Activated CD8-positive, alpha-beta memory T cell treated with anti-CD3 and anti-CD28 coated beads for 24 hours (primary cell): ENCODE measurements at places on chromosomes 6 and 20.

DNA sequence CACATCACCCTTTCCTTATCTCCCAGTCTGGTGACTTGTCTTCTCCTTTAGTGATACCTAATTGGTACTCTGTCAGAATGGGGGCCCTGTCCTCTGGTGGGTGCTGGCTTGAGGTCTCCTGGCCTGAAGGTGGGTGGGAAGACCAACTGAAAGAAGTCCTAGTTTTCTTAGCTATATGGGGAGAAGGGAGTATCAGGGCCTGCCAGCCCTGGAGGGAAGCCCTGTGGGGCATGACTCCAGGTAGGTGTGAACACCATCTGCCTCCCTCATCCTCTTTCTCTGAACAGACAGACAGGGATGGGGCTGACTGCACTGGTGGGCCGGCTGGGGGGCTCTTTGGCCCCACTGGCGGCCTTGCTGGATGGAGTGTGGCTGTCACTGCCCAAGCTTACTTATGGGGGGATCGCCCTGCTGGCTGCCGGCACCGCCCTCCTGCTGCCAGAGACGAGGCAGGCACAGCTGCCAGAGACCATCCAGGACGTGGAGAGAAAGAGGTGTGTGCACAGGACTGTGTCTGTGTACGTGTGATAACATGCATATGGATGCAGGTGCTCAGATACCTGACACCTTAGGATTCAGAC lies 4.8 kb downstream of the CRIP3 start:
- DNase-seq, result no peak

DNA sequence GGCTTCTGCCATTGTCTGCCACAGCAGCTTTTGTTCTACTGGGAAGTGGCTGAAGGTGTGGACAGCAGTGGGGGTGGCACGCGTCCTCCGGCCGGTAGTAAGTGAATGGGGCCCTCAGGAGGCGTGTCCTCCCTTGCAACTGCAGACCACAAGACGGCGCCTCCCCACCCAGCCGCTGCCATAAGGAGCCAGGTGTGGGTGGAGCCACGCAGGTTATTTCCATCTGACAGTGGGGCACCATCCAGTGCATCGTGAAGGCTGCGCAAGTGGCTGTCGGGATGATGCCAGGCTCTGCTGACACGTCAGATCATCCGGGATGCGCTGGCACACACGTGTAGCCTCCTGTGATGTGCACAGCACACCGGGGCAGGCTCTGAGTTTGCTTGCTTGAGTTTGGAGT lies 379.7 kb downstream of the CDH4 start:
- DNase-seq, result no peak

GRCh38 chr6:3081960-3082359 lies 13.7 kb downstream of the RIPK1 start:
- no peak for DNase-seq

- DNase-seq, result no peak
These were observed 10.2 kb downstream of the FAM135A start for GRCh38 chr6:70423189-70424134.

GRCh38 chr6:7938562-7939183 lies 28.1 kb upstream of the TXNDC5 start:
- DNase-seq, result no peak

DNA sequence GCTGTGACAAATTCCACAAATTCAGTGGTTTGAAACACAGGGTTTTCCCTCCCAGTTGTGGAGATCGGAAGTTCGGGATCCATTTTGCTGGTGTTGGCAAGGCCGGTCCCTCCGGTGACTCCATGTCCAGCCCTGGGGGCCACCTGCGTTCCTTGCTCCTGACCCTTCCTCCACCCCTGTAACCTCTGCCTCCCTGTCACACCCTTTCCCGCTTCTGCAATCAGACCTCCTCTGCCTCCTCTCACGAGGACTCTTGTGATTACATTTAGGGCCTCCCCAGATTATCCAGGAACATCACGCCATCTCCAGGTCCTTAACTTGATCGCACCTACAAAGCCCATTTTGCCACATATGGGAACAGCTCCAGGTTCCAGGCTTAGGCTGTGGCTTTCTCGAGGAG lies 12.5 kb downstream of the RPS6KA2 start:
- no peak for DNase-seq

GRCh38 chr6:66717801-66718200 lies 1010.8 kb upstream of the EYS start:
- no peak for DNase-seq

GRCh38 chr6:21908161-21908848 lies 314.8 kb downstream of the SOX4 start:
- DNase-seq, result no peak

GRCh38 chr6:108071736-108072276 lies 2.7 kb downstream of the OSTM1 start:
- DNase-seq, result no peak

DNA sequence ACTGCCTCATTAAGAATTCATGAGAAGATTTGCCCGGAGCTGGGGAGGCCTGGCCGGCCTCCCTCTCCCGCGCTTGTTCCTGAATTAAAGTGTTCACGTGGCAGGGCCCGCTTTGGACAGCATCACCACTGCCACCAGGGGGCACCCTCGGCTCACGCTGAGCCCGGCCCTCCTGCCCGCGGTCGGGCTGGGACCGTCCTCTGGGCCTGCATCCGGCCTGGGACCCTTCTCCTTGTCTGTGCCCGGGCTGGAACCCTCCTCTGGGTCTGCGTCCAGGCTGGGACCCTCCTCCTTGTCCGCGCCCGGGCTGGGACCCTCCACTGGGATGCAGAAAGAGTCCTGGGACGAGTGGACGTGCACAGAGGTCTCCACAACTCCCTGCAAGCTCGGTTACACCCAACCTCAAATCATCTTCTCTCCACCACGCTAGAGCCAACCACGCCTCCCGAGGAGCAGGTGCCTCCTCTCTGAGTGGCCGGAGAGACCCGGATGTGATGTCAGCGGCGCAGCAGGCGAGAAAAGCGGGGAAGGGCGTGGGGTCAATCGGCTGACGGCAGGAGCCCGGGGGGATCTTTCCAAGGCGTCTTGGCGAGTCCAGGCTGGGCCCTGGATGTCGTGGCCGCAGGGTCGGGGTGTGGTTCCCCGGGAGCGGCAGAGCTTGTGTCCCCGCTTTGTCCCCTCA lies 50.9 kb upstream of the DACT2 start:
- peak; percentile 87 for DNase-seq

DNA sequence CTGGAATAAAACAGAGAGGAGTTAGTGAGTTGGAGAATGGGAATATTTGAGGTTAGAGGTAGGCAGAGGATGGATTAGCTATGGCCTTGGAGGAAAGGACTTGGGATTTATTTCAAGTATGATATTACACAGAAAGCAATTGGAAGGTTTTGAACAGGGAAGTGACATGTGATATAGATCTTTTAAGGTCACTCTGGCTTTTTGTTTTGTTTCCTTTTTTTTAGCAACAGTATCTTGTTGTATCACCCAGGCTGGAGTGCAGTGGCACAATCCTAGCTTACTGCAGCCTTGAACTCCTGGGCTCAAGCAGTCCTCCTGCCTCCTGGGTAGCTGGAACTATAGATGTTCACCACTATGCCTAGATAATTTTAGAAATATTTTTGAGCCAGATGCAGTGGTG lies 190.3 kb downstream of the UTRN start:
- no peak for DNase-seq

DNA sequence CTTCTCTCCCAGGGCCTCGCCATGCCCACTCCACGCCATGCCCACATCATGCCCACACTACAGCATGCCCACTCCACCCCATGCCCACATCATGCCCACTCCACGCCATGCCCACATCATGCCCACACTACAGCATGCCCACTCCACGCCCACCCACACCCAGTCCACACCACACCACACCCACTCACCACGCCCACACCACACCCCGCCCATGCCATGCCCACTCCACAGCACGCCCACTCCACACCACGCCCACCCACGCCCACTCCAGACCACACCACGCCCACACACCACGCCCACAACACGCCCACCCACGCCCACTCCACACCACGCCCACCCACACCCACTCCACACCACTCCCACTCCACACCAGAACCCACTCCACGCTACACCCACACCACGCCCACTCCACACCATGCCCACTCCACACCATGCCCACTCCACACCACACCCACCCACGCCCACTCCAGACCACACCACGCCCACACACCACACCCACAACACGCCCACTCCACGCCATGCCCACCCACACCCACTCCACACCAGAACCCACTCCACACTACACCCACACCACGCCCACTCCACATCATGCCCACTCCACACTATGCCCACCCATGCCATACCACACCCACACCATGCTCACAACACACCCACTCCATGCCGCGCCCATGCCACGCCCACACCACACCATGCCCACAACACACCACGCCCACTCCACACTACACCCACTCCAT lies 88.6 kb downstream of the ERMARD start:
- DNase-seq, result peak; percentile 52

GRCh38 chr6:166500246-166500645 lies 86.2 kb downstream of the RAMACL start:
- DNase-seq, result no peak

GRCh38 chr6:7887278-7887991 lies 23.2 kb downstream of the TXNDC5 start:
- DNase-seq, result no peak

- no peak for DNase-seq
These were observed 437.7 kb downstream of the COL12A1 start for GRCh38 chr6:74768120-74768519.

- no peak for DNase-seq
These were observed 21.3 kb downstream of the LMBRD1 start for GRCh38 chr6:69775585-69775849.

GRCh38 chr6:129590408-129591022 lies 119.5 kb downstream of the ARHGAP18 start:
- no peak for DNase-seq

DNA sequence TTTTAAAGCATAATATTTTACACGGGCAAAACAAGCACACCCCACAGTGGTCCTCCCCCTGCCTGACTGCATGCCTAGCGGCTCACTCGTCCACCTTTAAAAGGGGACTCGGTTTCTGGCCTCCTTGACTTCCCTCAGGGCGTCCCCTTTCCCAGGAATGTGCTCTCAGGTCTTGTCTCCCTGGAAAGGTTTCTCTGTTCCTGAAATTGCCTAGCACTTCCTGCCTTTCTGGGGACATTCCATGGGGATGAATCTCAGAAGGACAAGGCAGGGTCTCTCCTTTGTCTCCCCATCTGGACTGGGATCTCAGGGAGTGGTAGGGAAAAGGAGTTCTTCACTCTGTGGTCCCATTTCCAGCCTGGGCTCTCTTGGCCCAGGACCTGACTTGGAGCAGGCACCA lies 4.9 kb downstream of the TCF15 start:
- no peak for DNase-seq

- no peak for DNase-seq
These were observed 170.4 kb upstream of the THEMIS start for GRCh38 chr6:128071212-128071611.

DNA sequence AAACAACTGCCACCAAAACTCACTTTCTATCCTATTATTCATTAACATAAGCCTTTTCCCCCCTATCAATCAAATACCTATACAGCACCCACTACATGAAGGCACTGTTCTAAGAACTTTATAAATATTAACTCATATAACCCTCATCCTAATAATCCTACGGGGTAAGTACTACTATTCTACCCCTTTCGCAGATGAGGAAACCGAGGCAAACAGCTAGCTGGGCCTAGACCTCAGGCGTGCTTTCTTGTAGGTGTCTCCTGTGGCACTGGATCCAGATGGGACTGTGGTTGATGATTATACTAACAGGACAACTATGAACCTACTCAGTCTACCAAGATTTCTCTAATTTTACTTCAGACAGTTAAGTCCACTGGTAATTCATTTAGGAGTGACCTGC lies 131.6 kb downstream of the ZMYND8 start:
- no peak for DNase-seq

DNA sequence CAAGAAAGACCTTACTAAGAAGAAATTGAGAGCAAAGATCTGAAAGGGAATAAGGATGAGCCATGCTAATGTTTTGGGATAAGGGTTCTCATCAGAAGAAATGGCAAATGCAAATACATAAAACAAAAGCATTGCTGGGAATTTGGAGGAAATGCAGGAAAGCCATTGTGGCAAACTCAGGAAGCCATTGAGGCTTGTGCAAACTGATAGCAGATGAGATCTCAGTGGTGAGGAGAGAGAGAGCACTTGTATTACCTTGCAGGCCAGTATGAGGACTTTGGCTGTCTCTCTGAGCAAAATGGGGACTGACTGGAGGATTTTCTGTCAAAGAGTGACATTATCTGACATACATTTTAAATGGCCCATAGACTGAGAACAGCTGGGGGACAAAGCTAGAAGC lies 103.0 kb downstream of the ADGRB3 start:
- no peak for DNase-seq

DNA sequence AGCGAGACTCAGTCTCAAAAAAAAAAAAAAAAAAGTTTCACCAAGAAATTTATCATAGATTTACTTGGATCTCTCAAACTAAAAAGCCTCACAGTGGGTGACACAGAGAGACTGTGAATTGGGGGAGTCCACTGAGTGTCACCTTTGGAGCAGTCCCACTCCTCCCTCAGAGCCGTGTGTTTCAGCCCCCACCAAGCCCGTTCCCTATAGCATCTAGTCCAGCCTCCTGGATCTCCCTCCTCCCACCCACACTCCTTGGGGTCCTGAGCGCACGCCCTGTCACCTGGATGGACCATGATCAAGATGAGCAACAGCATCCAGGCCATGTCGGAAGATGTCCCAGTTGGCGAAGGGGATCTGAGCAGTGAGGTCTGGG lies 422 bp downstream of the NCR3 start:
- no peak for DNase-seq

- no peak for DNase-seq
These were observed 118.5 kb downstream of the SIM1 start for GRCh38 chr6:100346203-100346602.

DNA sequence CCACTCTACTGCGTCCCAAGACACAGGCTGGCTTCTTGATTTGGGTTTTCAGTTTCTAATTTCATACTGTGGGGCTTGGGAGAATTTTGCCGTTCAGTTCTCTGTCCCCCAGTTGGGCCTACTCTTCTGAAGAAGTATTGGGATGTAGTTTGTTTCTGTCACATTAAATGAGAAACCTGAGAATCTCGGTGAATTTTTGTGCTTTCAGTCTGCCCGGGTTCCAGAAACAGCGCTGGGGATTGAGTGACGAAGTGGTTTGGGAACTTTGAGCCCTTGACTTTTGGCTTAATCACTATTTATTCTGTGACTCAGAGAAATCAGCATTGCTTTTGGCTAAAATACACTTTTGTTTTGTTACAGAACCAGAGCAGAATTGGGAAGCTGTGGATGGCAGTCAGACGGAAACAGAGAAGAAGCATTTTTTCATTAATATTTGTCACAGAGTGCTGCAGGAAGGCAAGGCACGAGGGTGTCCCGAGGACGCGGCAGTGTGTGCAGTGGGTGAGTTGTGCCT lies 74.0 kb downstream of the IGF2R start:
- DNase-seq, result no peak

DNA sequence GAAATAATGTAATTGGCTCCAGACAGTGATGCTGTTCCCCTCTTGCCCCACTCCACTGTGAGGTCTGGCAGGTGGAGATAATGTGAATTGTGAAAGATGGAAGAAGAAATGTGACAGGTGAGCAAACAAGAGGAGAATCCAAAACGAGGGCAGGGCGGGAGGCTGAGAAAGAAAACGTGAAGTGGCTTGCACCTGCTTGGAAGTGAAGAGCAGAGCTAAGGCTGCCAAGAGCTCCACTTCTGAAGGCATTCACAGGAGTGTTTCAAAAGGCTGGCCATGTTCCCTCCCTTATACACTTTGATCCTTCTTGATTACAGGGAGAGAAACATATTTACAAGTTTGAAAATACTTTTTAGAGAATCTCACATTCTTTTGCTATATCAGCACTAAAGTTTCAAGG lies 359.4 kb downstream of the EPHA7 start:
- no peak for DNase-seq

GRCh38 chr6:24933868-24934401 lies 1.8 kb downstream of the RIPOR2 start:
- no peak for DNase-seq

- no peak for DNase-seq
These were observed 8.7 kb downstream of the PLAGL1 start for GRCh38 chr6:143999406-143999805.
